ENCODE measurements at places on chromosomes 7 and 10. TPM values are rescaled to one million over a fixed set of nuclear protein-coding genes. Genes with fewer than 3 reads are reported as not detected.

DNA sequence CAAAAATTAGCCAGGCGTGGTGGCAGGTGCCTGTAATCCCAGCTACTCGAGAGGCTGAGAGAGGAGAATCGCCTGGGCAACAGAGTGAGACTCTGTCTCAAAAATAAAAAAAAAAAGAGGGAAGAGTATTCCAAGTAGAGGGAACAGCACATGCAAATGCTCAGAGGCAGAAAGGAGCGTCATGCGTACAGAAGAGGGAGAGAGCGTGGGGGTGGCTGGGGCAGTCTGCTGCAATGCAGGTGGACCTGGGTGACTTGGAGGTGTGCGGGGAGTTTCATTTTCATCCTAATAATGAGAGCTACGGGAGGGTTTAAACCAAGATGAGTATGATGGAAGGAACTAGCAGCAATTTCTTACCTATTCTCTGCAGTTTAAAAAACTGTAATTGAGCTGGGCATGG lies 28.8 kb downstream of the CLIP2 start:
- ATAC-seq = no peak

DNA sequence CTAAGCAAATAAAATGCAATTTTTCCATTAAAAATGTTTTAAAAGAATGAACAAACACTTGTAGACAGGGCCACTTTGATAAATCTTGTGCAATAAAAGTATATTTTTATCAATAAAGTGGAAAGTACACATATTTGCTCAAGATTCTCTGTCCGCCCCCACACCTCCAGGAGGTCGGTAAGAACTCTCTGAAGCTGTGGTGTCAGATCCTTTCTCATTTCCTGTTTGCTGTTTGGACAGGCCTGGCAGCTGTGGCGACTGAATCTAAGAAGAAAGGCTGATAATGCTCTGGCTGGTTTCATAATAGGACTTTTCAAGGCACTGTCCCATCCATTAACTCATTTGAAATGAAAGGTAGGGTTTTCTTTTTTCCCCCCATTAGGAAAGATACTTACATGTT lies 15.3 kb upstream of the ASB4 start:
- ATAC-seq = no peak

DNA sequence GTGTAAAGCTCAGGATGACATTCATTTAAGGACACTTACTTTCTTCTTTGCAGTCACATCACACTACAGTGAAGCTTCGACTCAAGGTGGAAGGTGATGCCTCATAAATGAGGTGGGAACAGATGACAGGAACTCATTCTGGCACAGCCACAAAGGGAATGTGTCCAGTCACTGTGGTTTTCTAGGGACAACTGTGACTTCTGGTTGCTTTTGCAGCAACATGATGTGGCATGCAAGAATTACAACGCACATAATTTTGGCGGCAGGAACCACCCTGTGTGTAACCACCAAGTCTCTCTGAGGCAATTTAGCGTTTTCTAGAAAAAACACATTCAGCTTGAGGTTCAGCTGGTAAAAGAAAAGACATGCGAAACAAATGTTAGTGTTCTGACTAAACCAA lies 32.0 kb upstream of the FERD3L start:
- ATAC-seq = no peak

GRCh38 chr7:37281368-37282092 lies 167.1 kb downstream of the ELMO1 start:
- ATAC-seq = no peak

DNA sequence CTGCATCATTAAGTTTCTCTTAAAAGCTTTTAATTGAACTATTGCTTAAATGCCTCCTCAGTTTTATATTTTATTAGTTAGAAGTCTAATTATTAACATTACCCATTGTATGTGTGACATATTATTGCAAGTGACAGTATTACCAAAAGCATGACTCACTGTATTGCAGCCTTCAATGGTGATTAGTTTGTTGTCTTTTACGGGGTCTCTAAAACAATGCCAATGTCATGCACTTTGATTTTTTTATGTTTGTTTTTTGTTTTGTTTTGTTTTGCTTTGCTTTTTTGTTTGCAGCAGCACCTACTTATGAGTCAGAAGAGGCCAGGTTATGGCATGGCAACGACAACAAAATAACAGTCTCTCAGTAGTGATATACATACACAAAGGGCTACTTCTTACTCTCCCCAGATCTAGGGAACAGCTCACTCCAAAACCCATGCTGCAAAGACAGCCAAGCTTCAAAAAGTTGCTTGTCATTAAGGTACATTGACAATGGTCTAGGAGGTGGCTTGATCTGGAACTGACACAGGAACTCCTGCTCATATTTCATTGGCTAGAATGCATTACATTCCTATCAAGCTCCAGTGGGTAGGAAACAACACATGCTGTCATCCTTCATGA lies 293.7 kb upstream of the POM121L12 start:
- no peak for ATAC-seq

- no peak for ATAC-seq
Measured at GRCh38 chr7:71237945-71238344, 106.0 kb downstream of the GALNT17 start.

GRCh38 chr7:108200326-108200725 lies 70.2 kb upstream of the LAMB4 start:
- ATAC-seq = peak; percentile 46

- no peak for ATAC-seq
Measured at GRCh38 chr10:90893190-90893589, 21.4 kb downstream of the RPP30 start.

The PLPP4 gene
- total RNA-seq = not detected

DNA sequence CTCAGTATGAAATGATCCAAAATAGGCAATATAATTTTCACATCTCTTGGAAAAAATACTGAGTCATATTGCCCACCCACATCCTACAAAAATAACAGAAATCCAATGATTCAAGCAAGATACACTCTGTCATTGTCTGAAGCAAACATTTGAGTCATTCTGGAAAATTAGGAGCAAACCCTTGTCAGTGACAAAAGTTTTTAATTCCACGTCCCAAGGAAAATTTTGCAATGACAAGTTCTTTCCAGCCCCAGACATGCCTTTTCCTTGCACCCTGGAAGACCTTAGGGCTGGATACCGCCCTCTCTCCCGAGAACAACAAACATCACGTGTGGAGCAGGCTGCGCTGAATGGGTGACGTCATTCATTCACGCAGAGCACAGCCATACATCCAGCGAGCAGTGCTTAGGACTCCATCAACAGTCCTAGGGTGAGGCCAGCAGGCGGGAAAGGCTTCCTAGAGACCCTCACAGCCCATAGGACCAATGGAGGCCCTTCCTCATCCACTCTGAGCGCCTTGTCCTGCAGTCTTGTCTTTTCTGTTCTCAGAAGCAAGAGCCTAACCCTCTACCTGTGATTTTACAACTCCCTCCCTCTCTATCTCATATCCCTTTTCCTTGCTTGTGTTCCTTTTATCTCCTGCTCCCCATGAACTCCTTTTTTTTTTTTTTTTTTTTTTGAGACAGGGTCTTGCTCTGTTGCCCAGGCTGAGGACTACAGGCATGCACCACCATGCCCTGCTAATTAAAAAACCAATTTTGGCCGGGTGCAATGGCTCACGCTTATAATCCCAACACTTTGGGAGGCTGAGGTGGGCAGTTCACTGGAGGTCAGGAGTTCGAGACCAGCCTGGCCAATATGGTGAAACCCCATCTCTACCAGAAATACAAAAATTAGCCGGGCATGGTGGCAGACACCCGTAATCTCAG lies 23.5 kb upstream of the KDM7A start:
- ATAC-seq = peak; percentile 94

- no peak for ATAC-seq
Measured at GRCh38 chr7:81460250-81461045, 309.4 kb downstream of the HGF start.

The ASAH2 gene
- total RNA-seq = 3.1 TPM

- no peak for ATAC-seq
Measured at GRCh38 chr7:108134486-108134885, 4.3 kb upstream of the LAMB4 start.

GRCh38 chr10:27664461-27664860 lies 81.2 kb downstream of the MKX start:
- ATAC-seq = no peak

DNA sequence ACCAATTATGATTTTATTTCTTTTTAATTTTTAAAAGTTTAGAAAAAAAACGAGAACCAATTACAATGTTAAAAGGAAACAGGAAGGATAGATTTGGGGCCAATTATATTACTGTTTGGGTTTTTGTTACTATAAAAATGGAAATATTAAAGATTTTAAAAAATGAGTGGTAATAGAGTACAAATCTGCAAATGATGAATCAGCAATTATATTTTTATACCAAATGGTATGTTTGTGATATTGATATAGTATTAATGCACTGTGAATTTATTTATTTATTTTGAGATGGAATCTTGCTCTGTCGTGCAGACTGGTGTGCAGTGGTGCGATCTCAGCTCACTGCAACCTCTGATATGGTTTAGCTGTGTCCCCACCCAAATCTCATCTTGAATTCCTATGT lies 11.5 kb upstream of the GARIN1A start:
- ATAC-seq = no peak

The CFAP70 gene
- 0.40 TPM for total RNA-seq

The ENKUR gene
- total RNA-seq = not detected

GRCh38 chr10:30977385-30977784 lies 54.3 kb downstream of the ZNF438 start:
- no peak for ATAC-seq

DNA sequence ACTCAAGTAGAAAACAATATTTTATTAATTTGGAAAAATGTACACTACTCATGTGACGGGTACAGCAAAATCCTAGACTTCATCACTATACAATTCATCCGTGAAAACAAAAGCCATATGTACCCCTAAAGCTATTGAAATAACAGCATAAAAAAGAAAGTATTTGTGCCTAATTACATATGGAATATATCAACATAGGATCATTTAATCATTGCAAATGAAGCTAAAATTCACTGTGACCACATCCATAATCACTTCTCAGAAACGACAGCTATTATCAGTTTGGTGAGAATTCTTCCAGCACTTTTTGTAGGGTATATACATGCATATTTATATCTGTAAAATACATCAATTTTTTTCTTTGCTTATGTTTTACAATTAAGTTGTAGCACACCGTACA lies 128.0 kb downstream of the ARL4A start:
- ATAC-seq = no peak

The NEUROG3 gene
- total RNA-seq = not detected

GRCh38 chr10:71383972-71384687 lies 12.6 kb upstream of the CDH23 start:
- peak; percentile 80 for ATAC-seq

GRCh38 chr7:100801833-100802568 lies 25.3 kb downstream of the EPHB4 start:
- peak; percentile 73 for ATAC-seq

- no peak for ATAC-seq
Measured at GRCh38 chr7:38181111-38181510, 3.1 kb downstream of the STARD3NL start.

GRCh38 chr10:124255556-124255955 lies 162.2 kb upstream of the CHST15 start:
- ATAC-seq = no peak

The CREB5 gene
- total RNA-seq = 2.5 TPM

DNA sequence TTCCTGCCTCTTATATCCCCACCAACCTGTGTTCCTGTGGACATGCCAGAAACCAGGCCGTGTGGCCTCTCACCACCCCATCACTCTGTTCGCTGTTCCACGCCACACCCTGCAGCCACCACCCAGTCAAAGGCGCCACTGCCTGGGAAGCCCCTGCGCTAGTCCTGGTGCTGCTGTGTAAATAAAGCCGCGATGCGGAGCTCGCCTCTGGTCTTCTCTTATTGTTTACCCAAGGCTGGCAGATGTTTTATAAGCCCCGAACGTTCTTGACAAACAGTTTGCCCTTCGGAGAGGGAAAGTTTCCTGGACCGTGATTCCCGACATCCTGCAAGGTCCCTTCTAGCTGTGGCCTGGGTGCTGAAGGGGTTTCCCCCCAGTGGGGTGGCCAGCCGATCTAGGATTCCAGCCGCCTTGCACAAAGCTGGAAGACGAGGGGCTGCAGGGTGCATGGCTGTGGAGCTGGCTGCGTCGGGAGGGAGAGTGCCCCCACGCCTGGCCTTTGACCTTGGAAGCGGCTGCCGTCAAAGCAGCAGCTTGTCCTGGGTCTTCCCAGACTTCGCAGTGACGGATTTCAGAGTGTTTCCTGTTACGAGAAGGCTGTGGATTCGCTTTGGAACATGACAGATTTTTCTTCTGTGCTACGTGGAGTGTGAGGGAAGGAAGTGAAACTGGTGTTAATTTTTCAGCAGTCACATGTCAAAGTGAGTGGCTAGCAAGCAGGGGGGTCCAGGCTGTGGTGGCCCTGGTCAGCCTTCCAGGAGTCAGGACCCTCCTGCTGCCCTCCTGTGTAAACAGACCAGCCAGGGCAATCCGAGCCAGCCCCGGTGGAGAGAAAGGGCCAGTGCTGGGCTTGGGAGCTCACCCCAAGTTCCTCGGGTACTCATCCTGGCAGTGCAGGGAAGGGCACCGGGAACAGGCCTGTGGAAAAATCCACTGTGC lies 61.6 kb downstream of the LHPP start:
- no peak for ATAC-seq

DNA sequence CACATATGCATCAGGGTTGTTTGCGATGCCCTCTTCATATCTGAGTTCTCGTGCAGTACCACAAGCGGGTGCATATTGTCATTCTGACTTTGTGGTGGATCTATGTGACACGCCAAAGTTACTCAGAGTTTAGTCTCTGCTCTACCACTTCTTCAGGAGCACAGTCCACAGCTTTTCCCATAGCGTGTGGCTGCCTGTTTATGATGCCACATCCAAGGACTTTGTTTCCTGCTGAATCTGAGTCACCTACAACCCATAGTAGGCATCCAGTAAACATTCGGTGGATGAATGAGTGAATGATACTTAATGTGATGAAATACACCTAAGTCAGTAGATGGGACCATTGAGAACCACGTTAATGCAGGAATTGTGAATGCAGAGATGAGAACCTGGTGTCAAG lies 15.0 kb downstream of the ADRA2A start:
- ATAC-seq = no peak

The CALHM3 gene
- not detected for total RNA-seq

The HSPA14 gene
- 10.7 TPM for total RNA-seq

The IFIT5 gene
- total RNA-seq = 5.3 TPM

GRCh38 chr7:2698581-2699288 lies 10.7 kb downstream of the AMZ1 start:
- no peak for ATAC-seq

DNA sequence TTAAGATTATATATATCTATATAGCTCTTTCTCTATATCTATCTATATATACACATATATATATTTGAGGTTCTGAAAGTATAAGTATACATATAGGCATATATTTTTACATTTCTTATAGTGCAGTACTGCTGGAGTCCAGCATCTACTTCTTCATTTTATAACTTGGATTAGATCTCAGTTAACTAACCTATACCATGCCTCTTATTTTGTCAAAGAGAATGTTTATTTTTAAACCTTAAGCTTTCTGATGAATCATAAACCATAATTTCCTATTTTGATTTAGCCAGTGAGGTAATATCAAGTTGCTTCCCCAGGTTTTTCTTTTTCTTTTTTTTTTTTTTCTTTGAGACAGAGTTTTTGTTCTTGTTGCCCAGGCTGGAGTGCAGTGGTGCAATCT lies 8.1 kb downstream of the ZNF32 start:
- ATAC-seq = no peak

GRCh38 chr7:133025056-133025455 lies 56.8 kb downstream of the CHCHD3 start:
- ATAC-seq = no peak

The KLF14 gene
- not detected for total RNA-seq

The SPDYE8 gene
- not detected for total RNA-seq

The SPRN gene
- 0.12 TPM for total RNA-seq
